ENCODE measurements at places on chromosomes 4 and X.

- DNase-seq = peak; percentile 72
These were observed 29.4 kb upstream of the RBMX start for GRCh38 chrX:136909706-136910564.

DNA sequence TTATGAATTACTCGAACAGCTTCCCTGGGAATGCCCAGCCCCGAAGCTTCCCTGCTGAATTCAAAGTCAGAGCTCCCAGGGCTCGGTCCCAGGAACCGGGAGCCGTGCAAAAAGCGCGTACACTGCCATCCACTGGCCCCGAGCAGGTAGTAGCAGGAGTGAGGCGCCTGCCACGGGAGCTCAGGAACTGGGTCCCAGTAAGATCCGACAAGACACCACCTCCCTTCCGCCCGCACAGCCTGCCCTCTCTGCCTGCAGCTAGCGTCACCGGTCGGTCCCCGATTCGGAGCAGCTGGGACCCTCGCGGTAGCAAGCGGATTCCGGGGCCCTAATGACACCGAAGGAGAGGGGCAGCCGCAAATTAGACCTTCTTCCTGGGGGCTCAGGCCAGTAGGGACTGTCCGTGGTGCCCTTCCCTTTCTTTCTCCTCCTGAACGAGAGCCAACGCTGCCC is 1.2 kb downstream of the CORIN start:
- peak; percentile 81 for DNase-seq

DNA sequence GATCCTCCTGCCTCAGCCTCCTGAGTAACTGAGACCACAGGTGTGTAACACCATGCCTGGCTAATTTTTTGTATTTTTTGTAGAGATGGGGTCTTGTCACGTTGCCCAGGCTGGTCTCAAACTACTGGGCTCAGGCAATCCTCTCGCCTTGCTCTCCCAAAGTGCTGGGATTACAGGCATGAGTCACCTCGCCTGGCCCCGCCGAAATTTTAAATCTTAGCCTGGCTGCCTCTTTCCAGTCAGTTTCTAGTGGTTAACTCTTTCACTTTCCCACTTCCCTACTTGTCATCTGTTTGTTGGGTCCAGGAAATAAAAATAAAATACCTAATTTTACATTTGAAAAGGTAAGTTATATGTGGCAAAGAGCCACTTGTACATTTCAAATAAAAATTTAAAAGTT is 62.4 kb downstream of the TMEM165 start:
- no peak for DNase-seq

DNA sequence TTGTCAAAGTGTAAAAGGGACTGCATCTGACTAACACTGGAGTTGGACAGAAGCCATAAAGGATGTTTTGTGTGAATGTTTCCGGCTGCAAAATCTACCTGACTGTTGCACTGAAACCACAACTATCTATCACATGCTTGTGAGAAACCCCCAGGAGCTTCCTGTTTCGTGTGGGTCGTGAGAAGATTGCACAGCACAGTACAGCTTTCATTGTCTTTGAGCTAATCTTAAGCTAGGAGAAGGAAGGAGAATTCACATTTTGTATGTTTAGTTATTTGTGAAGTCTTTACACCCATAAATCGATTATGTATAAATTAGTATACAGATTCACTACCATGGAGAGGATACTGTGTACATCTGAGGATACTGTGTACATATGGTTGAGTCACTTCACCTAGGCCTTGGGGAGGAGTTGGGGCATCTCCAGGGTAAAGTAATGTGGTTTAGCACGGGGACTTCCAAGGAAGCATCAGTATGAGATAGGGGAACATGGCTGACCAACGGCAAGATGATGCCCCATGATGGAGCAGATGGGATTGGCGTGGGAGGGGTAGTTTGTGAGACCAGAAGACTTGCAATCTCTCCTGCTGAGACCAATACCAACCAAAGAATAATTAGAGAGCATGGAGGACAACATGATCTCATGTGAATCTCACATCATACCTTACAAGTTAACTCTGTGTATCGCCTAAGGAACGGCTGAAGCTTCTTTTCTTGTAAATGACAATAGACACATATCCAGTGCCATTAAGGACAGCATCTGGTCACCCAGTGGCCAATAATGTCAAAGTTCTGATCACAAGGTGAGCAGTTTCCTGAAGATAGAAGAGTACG is 43.1 kb upstream of the FAM9C start:
- no peak for DNase-seq

DNA sequence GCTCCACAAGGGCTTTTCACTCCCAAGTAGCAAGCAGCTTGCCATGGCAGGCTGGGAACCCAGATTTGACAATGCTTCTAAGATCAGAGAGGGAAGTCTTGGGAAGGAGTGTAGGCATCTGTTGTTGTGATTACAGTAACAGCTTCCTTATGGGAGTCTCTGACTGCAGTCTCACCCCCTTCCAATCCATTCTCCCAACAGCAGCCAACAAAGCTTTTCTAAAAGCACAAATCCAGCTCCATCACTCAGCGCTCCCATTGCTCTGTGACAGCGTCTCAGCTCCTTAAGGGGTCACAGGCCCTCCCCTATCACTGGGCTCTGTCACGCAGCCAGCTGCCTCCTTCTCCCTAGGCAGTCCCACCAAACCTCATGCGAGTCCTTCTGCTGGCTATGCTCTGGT is 7.1 kb downstream of the IGFBP7 start:
- no peak for DNase-seq

DNA sequence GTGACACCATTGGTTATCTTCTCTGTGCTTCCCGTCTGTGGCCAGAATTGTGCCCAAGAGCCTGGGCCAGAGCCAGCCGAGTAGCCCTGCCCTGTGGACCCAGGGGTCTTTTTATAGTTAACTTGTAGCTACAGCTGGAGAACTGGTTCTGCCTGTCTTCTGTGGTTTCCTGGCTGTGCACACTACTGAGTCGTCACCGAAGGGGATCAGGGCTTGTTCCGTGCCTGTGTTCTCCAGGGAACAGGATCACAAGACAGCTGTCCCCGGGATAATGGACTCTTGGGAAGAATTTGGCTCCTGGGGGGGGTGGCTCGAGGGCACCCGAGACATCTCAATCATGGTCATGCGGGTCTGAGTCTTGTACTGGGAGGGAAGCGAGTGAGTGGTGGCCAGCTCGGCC is 22.1 kb upstream of the OPN1LW start:
- DNase-seq = no peak
